ENCODE measurements at places on chromosomes 12 and 14. TPM values are rescaled to one million over a fixed set of nuclear protein-coding genes. Genes with fewer than 3 reads are reported as not detected.

PLD4 gene
- total RNA-seq: 1.5 TPM

GRCh38 chr12:104280717-104281458, 22.7 kb upstream of the EID3 start:
- no peak for DNase-seq

DNA sequence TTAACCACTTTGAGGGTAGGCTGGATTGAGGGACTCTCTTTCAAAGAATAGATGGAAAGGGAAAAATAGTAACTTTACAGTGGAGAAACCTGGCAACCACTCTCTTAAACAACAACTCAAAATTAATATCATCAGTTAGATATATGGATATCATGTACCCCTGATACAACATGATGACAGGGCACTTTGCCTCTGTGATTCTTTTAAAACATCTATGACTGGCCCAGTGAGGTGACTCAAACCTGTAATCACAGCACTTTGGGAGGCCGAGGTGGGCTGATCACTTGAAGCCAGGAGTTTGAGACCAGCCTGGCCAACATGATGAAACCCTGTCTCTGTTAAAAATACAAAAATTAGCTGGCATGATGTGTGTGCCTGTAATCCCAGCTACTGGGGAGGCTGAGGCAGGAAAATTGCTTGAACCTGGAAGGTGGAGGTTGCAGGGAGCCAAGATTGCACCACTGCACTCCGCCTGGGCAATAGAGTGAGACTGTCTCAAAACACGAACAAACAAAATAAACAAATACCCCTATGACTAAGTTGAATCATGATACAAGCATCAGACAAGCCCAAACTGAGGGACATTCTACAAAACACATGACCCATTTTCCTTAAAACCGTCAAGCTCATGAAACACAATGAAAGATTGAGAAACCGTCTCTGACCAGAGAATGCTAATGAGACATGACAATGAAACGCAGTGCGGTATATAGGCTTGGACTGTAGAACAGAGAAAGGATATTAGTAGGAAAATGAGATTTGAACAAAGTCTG, 26.4 kb upstream of the SLC7A8 start:
- DNase-seq: no peak

MYF5 gene
- not detected for total RNA-seq

RNASE7 gene
- total RNA-seq: not detected

GRCh38 chr14:32932914-32933628, 5.6 kb upstream of the NPAS3 start:
- peak; percentile 70 for DNase-seq

- no peak for DNase-seq
These were observed 74.0 kb downstream of the CLIP1 start for GRCh38 chr12:122348505-122348904.

FGF23 gene
- not detected for total RNA-seq

- DNase-seq: no peak
These were observed 36.8 kb downstream of the YARS2 start for GRCh38 chr12:32718926-32719325.

DNA sequence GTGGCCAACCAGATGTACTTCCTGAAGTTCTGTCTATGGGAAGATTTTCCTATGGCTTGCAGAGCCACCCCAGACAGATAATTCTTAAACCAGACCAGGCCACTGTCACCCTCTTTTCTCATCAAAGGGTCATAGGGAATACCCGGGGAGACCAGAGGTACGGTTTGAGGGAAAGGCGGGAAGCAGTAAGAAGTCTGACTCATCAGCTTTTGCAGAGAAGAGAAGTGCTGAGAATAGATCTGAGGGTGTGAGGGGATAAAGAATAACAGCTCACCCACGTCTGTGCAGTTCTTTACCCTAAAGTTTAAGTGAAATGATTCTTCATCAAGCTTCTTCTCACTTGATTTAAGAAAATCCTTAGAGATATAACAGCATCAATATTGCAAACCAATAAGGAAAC, 21.3 kb upstream of the POC1B start:
- no peak for DNase-seq

TSPAN11 gene
- 18.9 TPM for total RNA-seq

DNA sequence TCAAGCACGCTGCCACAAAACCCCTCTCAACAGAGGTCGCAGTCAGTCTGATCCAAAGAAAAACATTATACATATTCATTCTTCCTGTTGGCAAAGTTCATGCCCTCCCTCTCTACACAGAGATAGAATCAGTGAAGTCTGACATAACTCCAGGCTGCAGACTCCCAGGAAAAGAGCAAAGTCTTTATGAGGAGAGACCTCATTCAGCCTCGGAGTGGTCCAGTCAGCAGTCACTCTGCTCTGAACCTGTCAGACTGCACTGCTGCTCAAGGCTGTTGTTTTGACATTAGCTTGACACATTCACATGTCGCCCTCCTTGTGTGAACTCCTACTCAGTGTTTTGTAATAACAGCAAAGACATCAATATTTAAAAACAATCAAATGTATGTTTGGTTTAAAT, 241.2 kb upstream of the G2E3 start:
- no peak for DNase-seq

DNA sequence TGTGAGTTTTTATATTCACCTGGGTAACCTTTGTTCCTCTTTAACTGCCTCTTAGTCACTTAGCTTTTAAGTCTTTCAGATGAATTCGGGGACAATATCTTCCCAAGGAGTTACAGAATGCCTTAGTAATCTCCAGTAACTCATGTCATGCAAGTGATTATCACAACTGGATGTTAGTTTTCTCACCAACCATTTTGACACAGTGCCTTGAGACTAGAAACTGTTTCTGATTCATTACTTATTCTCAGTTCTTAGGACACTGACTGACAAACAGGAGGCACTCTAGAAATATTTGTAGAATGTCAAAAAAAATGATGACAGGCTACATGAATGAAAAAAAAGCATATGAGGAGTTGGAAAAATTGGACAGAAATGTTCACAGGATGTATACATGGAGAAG, 335.1 kb downstream of the ACSS3 start:
- DNase-seq: no peak

DNA sequence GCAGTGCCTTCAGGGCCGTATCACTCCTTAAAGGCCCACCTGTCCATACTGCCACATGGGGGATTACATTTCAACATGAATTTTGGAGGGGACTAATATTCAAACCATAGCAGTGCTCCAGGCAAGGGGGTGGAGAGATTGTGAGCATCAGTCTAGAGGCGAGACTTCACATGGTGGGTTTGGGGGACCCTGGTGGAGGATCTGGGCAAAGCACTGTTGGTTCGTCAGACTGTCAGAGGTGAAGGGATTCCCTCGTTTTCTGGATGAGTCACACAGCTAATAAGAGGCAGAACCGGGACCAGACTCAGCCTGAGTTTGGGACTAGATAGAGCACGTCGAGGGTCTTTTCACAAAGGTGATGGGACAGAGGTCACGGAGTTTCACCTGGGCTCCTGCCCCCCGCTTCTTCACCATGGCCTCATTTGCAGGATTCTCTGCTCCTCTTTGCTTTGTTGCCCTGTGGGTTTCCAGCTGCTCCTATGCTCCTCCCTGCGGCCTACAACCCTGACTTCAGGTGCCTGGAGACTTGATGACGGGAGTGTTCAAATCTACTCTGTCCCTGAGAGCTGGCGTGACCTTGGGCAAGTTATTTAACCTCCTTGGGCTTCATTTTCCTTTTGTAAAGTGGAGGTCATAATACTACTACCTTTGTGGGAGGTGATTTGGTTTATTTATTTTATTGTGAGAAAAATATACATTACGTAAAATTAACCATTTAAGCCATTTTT, 41.5 kb downstream of the TEAD4 start:
- no peak for DNase-seq

GRCh38 chr14:72045885-72046284, 113.7 kb downstream of the RGS6 start:
- DNase-seq: no peak

- DNase-seq: no peak
These were observed 91.3 kb downstream of the ITPR2 start for GRCh38 chr12:26741584-26742227.

DNA sequence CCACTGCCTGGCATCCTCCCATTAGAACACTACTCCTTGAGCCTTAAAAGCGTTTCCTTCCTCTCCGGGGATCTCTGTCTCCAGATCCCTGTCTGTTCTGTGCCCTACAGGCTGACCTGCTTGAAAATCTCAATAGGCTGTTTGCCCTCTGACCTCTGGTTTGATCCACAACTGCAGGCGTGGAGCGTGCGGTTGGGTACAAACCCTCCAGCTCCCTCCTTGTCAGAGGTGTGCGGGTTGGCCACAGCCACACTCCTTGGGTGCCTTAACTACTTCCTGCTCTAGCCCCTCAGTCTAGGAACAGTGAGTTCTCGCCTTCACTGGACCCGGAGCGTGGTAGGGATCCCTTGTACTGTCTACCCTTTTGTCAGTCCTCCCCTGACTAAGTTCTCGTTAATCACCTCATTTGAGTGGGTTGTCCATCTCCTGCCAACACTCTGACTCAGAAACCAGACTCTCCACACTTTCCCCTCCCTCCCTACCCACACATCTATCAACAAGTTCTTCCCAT, 33.1 kb downstream of the CMKLR1 start:
- no peak for DNase-seq

DNA sequence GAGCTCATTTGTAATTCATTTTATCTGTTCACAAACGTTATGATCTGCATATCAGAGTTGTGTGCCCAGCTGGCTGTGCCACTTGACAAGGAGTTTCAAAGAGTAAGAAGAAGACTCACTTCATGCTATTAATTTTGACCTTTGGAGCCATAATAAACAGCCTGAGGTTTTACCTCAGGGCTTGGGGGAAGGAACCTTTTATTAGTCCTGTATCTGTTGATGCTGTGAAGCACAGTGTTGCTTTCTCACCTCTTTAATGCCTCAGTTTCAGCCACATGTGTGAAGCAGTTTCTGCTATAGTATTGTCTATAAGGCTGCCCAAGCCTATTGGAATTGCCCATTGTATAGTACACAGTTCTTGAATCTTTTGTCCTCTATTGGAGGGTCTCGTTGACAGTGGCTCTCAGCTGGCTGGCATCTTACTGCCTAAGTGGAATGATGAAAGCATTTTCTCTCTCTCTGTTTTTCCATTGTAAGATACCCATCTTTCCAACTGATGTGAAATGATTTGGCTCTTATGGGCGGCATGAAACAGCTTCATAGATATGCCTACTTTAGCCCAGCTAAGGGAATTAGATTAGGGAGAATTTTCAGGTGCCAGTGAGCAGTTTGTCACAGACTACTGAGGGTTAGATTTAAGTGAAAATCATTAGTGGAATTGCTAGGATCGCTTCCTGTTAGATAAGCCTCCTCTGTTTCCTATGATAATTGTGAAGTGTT, 34.7 kb downstream of the GPATCH2L start:
- DNase-seq: no peak

- DNase-seq: no peak
These were observed 3.6 kb downstream of the MGAT2 start for GRCh38 chr14:49623941-49624839.

DNA sequence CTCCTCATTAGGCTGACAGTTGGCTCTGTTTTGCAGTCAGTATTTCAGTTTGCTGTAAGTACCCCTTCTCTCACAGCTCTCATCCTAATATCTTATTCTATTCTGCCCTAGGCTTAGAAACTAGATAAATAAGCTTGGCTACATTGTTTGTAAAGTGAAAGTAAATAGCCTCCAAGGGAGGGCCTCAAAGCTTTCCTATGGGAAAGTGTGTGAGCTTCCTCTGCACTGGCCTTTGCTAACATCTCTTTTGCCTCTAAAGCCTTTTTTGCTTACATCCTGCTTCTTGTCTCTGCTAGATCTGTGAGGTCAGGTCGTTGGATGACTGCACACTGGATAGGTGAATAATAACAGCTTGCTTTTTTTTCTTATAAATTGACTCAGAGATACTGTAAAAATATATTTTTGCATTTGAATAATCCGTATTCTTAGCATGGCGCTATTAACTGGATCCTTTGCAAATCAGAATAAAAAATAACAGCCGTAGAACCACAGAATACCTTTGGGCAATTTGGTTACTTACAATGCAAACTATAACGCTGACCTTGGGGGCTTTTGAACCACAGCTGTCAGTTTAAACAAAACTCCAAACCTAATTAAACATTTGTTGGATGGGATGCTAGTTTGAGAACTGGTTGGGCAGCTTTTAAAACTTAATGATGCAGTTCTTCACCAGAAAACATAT, 55.1 kb downstream of the TTC6 start:
- no peak for DNase-seq

FIGNL2 gene
- total RNA-seq: 0.28 TPM

- DNase-seq: no peak
These were observed 164.3 kb upstream of the PLEKHA5 start for GRCh38 chr12:18965203-18965602.

DNA sequence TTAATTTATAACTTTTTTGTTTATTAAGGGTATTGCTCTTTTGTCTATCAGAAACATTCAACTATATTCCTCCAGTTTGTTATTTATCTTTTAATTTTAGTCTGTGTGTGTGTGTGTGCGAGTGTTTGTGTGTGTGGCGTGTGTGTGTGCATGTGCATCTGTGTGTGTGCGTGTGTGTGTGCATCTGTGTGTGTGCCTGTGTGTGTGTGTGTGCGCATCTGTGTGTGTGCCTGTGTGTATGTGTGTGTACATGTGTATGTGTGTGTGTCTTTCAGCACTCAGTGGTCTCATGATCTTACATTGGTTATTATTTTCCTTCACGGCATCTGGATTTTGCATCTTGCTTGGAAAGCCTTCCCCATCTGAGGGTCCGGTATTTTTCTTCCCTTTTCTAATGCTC, 281.1 kb upstream of the RTL1 start:
- DNase-seq: no peak

- no peak for DNase-seq
These were observed 85.3 kb downstream of the SLC25A47 start for GRCh38 chr14:100408350-100409002.

LIN7A gene
- total RNA-seq: 4.6 TPM

TAS2R30 gene
- 9.9 TPM for total RNA-seq

HOXC6 gene
- total RNA-seq: not detected

- no peak for DNase-seq
These were observed 365.7 kb downstream of the LRIG3 start for GRCh38 chr12:58554522-58555157.

- DNase-seq: no peak
These were observed 64.6 kb downstream of the SUSD6 start for GRCh38 chr14:69675877-69676416.

- DNase-seq: no peak
These were observed 41.5 kb upstream of the LRTM2 start for GRCh38 chr12:1778911-1779310.

RBM19 gene
- total RNA-seq: 22.2 TPM

DNA sequence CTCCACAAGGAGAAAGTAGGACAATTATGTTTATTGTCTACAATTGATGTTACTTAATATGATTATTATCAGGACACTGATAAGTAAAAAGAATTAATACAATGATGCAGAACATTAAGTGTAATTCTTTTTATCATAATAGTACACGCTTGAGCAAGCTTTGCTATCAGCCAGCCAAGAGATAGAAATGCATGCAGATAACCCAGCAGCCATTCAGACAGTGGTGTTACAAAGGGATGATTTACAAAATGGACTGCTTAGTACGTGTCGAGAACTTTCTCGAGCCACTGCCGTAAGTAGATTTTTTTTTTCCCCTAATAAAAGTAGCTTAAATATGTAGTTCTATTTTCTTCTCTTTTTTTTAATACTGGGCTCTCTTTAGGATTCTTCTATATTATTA, 116.9 kb upstream of the AEBP2 start:
- DNase-seq: no peak

TCL1B gene
- total RNA-seq: not detected

ACADS gene
- 40.3 TPM for total RNA-seq
